H4 (cell line): ENCODE measurements at places on chromosomes 1 and 21. TPM values are rescaled to one million over a fixed set of nuclear protein-coding genes. Genes with fewer than 3 reads are reported as not detected.

The UBL4B gene
- total RNA-seq: not detected in 2 replicates

The C1orf74 gene
- 5.0 and 6.1 TPM in 2 replicates for total RNA-seq

The KCNT2 gene
- total RNA-seq: 0.18 and 0.56 TPM in 2 replicates

The FNDC5 gene
- total RNA-seq: 0.12 and 0.15 TPM in 2 replicates

The DISC1 gene
- total RNA-seq: 3.4 and 3.8 TPM in 2 replicates

The TMEM51 gene
- total RNA-seq: 3.0 and 5.8 TPM in 2 replicates

The HFM1 gene
- total RNA-seq: 0.35 TPM in 1 of 2 replicates, not detected in the other

The OR2T10 gene
- not detected in 2 replicates for total RNA-seq

The CAMSAP2 gene
- total RNA-seq: 15.5 and 19.5 TPM in 2 replicates

The SELE gene
- not detected in 2 replicates for total RNA-seq

The PPIAL4G gene
- total RNA-seq: not detected in 2 replicates

The RGS1 gene
- 2.4 and 4.5 TPM in 2 replicates for total RNA-seq

The FCGR3B gene
- total RNA-seq: not detected in 2 replicates

The ELAVL4 gene
- 0.04 and 0.17 TPM in 2 replicates for total RNA-seq

The SERPINC1 gene
- total RNA-seq: not detected in 2 replicates

The LAD1 gene
- not detected in 2 replicates for total RNA-seq

The DNASE2B gene
- total RNA-seq: not detected in 2 replicates

The CDC7 gene
- total RNA-seq: 13.6 and 14.3 TPM in 2 replicates

The CFAP141 gene
- total RNA-seq: not detected in 2 replicates

The HSD3B1 gene
- total RNA-seq: not detected in 2 replicates

The GLMP gene
- total RNA-seq: 81.7 and 84.6 TPM in 2 replicates

The S100A9 gene
- total RNA-seq: 0.74 TPM in 1 of 2 replicates, not detected in the other

The PTPN7 gene
- 0.12 TPM in 2 replicates for total RNA-seq

The CCDC181 gene
- 1.1 and 1.7 TPM in 2 replicates for total RNA-seq

The VCAM1 gene
- 38.4 and 54.9 TPM in 2 replicates for total RNA-seq

The CD53 gene
- total RNA-seq: 0.08 and 0.35 TPM in 2 replicates

The GUCA2A gene
- not detected in 2 replicates for total RNA-seq

The PTPRF gene
- total RNA-seq: 8.5 and 11.6 TPM in 2 replicates

The TMEM125 gene
- not detected in 2 replicates for total RNA-seq

The RBP7 gene
- not detected in 2 replicates for total RNA-seq

The AHDC1 gene
- total RNA-seq: 2.0 and 3.6 TPM in 2 replicates

The SPRR2A gene
- not detected in 2 replicates for total RNA-seq

The MAN1C1 gene
- total RNA-seq: 0.95 TPM in 1 of 2 replicates, not detected in the other

The TNFRSF1B gene
- total RNA-seq: 0.47 and 0.93 TPM in 2 replicates

The ADSS2 gene
- total RNA-seq: 31.3 and 36.5 TPM in 2 replicates

The AGO1 gene
- 5.8 and 5.9 TPM in 2 replicates for total RNA-seq

The CA6 gene
- not detected in 2 replicates for total RNA-seq

The TRIM58 gene
- not detected in 2 replicates for total RNA-seq
